Fibroblast of the aortic adventitia (primary cell): ENCODE measurements at places on chromosomes 16 and 17.
A peak's percentile ranks its signal among the peaks of the same experiment; 100 is the strongest.

GRCh38 chr16:16150878-16151152, 72.5 kb downstream of the ABCC6 start:
- DNase-seq = no peak

DNA sequence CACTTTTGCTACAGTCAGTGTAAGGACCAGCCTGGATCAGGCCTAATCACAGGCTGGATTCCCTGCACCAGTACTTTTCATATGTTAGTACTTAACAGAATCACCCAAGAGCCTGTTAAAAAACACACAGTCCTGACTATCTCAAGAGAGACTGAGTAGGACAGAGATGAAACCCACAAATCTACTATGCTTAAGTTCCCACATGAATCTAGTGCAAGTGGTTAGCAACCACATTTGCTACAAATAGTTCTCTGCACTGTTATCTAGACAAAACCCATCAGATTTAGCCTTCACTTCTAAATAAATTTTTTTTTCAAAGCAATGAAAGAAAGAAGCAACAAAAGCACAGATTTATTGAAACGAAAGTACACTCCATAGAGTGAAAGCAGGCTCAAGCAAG, 38.9 kb downstream of the SSH2 start:
- DNase-seq = no peak

DNA sequence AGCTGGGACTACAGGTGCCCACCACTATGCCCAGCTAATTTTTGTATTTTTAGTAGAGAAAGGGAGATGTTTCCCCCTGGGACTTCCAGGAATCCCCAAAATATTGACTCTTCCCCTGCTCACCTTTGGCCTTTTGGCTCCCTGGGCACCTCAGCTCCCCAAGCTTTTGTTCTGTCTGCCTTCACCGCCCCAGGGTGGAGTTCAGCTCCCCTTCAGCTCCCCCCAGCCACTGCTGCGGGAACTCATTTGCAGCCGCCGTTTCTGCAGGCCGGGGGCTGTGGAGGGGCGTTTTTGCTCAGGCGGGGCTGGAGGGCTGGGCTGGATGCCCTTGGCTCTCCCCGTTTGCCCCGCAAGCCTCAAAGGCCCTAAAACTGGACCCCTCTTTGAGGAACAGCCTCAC, 47.9 kb downstream of the CRISPLD2 start:
- DNase-seq = no peak

DNA sequence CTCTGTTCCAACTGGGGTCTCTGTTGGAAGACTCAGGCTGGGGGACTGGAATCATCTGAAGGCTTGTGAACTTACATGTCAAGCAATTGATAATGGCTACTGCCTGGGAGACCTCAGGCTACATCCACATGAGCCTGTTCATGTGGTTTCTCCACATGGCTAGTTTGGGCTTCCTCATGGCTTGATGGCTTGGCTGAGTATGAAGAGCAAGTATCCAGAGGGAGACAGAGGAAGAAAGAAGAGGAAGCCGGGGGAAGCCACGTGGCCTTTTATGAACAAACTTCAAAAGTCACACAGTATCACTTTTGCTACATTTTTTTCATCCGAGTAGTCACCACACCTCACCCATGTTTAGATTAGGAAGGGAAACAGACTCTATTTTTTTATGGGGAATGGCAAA, 158.9 kb downstream of the TRIM37 start:
- DNase-seq = no peak

- DNase-seq = peak; percentile 19
Observed at GRCh38 chr17:8109661-8110455, 8.5 kb downstream of the ALOXE3 start.

DNA sequence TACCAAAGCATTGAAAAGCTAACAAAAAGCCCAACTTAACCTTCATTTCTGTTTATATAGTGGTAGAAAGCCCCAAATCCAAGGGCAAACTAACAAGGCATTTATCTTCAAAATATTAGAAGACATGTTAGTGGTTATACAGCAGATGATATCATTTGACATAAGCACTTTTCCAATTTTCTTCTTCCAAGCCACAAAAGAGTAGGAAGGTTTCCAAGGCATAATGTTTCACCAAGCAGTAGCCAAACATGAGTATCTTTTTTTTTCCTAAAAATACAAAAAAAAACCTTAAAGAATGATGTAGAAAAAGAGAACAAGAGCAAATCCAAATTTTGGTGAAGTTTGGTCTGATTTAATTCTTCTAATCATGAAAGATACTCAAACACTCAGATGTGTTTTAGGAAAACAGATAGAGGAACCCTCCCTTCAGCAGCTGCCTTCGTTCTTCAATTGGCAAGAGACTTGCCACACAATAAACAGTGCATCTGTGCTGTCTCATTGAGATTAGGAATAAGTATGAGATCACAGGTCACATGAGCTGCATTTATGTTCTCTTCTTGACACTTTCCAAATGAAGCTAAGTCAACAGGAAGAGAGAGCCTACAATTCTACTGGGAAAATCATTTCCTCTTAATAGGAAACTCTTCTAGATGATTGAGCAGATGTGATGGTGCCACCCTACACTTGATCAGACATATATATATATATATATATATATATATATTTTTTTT, 106.7 kb downstream of the TTC19 start:
- peak; percentile 84 for DNase-seq

GRCh38 chr16:50193594-50193993, 40.5 kb downstream of the TENT4B start:
- DNase-seq = no peak

GRCh38 chr16:22328081-22328725, 31.0 kb downstream of the POLR3E start:
- no peak for DNase-seq

DNA sequence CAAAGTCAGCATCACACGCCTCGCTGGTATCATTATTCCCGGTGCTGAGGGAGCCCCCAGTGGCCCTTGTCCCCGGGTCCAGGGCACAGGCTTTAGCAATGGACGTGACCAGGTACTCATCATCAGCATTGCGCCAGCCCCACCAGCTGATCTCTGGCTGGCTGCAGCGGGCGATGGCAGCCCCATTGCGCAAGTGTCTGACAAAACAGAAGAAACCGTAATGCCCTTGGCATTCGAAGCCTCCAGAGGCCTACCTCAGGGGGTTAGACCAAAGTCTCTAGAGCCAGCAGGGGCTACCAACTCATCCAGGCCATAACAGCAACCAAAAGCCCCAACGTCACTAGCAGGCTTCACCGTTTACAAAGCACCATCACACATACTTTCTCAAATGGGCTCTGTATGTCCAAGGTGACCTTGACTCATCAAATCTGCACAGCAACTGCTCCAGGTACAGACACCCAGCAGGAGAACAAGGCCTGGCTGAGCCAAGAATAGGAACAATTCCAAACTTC, 7.3 kb downstream of the MTMR4 start:
- DNase-seq = no peak

- DNase-seq = no peak
Observed at GRCh38 chr16:22663389-22664064, 150.4 kb upstream of the HS3ST2 start.

- no peak for DNase-seq
Observed at GRCh38 chr16:30375864-30376263, 1.3 kb downstream of the MYL11 start.

DNA sequence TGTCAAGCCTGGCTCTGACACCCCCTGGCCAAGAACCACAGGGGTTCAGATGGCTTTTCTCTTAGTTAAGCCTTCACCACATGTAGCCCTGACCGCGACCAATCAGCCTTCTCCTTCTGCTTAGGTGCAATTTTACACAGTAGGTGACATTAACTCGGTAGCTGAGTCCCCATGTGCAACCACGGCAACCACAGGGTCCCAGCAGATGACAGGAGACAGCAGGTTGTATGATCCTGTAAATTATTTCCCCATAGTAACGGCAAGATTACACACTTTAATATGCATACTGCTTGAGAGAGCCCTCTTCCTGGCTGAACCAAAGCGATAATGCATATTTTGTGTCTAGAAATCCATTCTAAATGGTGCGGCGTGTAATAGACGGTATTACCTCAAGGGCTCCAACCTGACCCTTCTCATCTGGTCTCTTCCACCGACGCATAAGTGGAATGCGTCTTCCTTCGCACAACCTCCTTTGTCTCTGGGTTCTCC, 458.7 kb upstream of the ZFHX3 start:
- DNase-seq = no peak

- peak; percentile 27 for DNase-seq
Observed at GRCh38 chr17:42979511-42980273, at the start of gene PTGES3L. TSS of gene PTGES3L (minus strand) at chr17:42980080. CDS start at chr17:42980053, 27 bp downstream.

GRCh38 chr17:75078284-75079022, 9.3 kb upstream of the SLC16A5 start:
- peak; percentile 66 for DNase-seq

GRCh38 chr17:39777534-39778365, 40.0 kb downstream of the GRB7 start:
- no peak for DNase-seq

GRCh38 chr17:35064516-35065215, 1.2 kb upstream of the RFFL start:
- no peak for DNase-seq

DNA sequence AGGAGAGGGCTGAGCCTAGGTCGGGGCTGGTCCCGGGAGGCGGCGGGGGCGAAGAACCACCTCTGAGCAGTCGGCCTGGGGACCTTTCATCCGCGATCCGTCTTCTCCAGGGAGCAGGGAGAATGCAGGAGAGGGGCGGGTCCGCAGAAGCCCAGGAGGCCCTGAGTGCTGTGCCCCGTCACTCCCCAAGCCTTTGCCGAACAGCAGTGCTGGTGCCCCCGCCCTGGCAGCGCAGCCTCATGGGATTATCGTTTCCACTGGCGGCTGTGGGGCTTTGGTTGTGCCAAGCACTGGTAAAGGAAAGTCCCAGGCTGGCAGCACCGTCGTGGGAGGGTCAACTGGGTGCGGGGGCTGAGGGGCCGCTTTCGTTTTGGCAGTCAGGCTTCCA, 631 bp downstream of the TBL3 start:
- no peak for DNase-seq

GRCh38 chr17:64326420-64327054, 63.5 kb upstream of the TEX2 start:
- DNase-seq = peak; percentile 74

DNA sequence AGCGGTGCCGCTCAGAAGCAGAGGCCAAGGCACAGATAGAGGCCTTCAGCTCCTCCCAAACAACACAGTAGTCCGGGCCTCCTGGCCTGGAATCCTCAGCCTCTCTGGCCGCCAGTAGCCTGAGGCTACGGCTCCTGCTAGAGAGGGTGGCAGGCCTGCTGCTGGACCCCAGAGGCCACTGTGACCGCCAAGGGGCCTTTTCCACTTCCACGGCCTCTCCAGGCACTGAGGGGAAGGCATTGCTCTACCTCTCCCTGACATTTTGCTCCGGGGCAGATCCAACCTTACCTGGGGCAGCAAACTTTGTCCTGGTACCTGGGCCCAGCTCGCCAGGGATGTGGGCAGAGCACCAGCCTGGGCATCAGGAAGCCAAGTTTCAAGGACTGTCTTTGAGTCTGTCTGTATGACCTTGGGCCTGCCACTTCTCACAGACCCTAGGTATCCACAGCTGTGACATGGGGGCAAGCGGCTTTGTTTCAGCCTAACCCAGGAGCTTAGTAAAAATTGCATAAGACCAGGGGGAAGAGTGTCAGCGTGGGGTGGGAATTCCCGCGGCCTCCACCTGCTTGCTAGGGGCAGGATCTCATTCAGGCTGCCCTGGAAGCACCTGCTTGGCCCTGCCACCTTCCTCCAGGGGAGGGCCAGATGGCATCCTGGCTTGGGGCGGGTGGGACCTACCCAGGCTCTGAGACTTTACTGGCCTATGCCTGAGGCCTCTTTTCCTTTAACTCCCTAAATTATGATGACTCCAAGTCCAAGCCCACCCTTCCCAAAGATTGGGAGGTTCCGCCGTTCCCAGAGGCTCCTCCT, 33.2 kb downstream of the ADGRG5 start:
- no peak for DNase-seq

GRCh38 chr16:27324851-27325301, 11.1 kb downstream of the IL4R start:
- DNase-seq = no peak

DNA sequence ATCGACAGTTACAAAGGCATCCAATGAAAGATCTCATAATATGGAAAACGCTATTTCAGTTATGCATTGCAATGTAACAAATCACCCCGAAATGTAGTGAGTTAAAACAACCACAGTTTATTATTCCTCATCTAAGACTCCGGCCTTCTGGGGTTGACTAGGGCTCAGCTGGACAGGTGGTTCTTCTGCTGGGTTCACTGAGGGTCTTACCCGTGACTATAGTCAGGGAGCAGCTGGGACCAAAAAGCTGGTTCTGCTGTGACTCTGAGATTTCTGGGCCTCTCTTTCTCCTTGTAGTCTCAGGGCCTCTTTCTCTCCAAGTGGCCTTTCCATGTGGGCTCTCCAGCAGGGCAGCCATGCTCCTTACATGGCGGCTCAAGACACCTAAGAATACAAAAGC, 196.0 kb downstream of the IRX3 start:
- DNase-seq = no peak

- peak; percentile 81 for DNase-seq
Observed at GRCh38 chr17:56939869-56940484, 20.9 kb downstream of the COIL start.

- DNase-seq = no peak
Observed at GRCh38 chr16:59021751-59022150, 287.6 kb upstream of the GOT2 start.

DNA sequence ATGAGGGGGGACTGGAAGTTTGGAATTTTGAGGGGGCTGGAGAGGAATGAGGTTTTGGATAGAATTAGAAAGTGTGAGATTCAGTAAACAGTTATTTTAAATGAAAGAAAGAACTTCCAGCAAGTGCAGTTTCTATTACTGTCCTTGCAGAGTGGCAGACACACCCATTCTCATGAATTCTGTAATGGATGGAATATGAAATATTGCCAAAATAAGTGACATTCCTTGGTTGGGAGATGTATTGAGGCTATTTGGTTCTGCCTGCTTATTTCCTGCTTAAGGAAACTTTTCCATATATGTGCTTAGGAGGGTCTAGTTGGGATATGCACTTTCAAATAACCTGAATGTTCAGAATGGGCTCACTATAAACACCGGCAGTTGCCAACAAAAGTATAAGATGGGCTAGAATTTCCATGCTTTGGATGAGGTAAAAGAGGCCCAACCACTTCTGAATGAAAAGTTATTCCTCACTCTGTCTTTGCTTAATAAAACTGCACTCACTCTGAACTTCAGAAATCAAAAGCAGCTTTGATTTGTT, 434.4 kb downstream of the CA10 start:
- DNase-seq = no peak

DNA sequence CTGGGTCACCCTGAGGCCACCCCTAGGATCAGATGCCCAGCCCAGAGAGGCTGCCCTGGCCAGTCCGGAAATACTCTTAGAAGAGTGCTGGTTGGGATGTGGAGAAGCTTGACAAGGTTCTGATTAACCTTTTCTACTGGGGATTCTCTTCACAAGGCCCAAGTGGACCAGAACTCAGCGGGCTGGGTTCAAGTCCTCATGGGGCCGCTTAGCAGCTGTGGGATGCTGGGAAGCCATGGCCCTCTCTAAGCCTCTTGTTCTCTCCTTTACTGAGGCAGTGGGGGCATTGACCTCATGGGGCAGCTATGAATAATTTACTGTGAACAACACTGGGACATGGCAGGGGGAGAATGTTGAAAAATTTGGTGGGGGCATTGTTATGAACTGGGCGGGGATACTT, 92.8 kb downstream of the CYLD start:
- DNase-seq = no peak

GRCh38 chr16:4709481-4709880, 16.1 kb downstream of the NUDT16L1 start:
- DNase-seq = peak; percentile 36
